Stimulated activated CD4-positive, alpha-beta T cell treated with anti-CD3 and anti-CD28 coated beads, Interleukin-12 subunit alpha, Interleukin-12 subunit beta, amount 100 ng/mL, for 4 hours (primary cell): ENCODE measurements at places on chromosomes 16 and 17.

GRCh38 chr16:7423434-7424044, 90.9 kb downstream of the RBFOX1 start:
- no peak for DNase-seq

DNA sequence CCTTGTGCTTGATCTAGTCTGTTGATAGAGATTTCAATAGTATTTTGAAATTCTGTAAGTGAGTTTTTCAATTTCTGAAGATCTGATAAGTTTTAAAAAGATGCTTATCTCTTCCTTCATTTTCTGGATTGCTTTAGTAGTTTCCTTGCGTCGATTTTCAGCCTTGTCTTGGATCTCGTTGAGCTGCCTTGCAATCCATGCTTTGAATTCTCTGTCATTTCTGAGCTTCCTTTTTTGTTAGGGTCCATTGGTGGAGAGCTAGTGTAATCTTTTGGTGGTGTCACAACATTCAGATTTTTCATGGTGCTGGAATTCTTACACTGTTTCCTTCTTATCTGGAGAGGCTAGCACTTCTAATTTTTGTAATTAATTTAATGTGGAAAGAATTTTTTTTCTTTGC, 61.1 kb downstream of the SLFN11 start:
- DNase-seq: no peak

DNA sequence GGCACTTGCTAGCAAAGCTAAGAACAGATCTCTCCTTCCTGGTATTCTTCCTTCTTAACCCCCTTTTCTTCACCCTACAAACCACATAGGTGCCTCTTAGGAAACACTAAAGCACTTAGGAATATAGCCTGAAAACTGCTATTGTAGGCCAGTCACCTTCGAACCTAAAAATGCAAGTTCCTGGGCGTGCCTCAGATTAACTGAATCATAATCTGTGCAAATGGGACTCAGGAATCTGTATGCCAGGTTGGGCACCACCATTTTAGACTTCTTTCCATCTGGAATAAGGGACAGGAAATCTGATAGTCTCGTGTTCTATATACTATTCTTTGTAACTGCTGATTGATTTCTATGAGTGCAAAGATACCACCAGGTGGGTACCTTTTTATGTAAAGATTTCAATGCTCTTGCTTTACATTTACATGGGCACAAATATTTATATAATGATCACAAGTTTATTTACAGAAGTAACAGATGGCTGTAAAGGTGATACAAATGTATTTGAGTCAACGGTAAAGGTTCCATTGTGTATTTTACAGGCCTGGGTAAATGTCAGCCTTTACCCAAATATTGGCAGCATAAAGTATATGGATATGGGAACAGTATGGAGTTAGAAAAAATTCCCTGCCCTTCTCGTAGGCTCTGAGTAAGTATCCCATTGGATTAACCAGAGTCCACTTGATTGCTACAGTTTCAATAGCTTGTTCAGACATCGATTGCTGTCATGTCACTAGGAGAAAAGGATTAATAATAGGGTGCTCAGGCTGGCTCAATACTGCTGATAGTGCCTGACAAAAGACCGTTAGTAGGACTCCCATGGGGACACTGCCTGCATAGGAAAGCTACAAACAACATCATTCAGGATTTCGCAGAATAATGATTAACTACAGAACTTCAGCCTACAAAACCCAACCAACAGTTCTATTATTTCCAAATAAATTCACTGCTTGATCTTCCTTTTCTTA, 124.7 kb downstream of the SNX11 start:
- no peak for DNase-seq

GRCh38 chr17:967122-967521, 12.5 kb downstream of the NXN start:
- DNase-seq: no peak

DNA sequence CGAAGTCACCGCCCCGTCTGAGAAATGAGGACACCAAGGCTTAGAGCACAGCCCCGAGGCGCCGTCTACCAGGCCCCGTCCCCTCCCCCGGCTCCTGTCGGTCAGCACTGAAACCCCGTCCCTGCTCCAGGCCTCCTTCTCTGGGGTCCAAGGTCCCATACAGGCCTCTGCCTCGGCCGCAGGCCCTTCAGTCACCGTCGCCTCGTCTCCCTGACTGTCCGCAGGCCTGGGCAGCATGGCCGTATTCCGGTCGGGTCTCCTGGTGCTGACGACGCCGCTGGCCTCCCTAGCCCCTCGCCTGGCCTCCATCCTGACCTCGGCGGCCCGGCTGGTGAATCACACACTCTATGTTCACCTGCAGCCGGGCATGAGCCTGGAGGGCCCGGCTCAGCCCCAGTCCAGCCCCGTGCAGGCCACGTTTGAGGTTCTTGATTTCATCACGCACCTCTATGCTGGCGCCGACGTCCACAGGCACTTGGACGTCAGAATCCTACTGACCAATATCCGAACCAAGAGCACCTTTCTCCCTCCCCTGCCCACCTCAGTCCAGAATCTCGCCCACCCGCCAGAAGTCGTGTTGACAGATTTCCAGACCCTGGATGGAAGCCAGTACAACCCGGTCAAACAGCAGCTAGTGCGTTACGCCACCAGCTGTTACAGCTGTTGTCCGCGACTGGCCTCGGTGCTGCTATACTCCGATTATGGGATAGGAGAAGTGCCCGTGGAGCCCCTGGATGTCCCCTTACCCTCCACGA, 617 bp downstream of the COASY start:
- DNase-seq: no peak

- DNase-seq: no peak
Measured at GRCh38 chr17:9929871-9930270, 24.8 kb upstream of the RCVRN start.

- peak; percentile 58 for DNase-seq
Measured at GRCh38 chr16:57084257-57084770, 8.1 kb upstream of the CPNE2 start.

GRCh38 chr17:30360086-30360808, 18.5 kb upstream of the CPD start:
- no peak for DNase-seq

- no peak for DNase-seq
Measured at GRCh38 chr16:49373504-49373903, at the start of gene C16orf78. Gene C16orf78, plus strand, starts transcription at chr16:49373804. Its CDS starts 136 bp downstream, at chr16:49373940.

- DNase-seq: no peak
Measured at GRCh38 chr17:65013613-65014391, 42.7 kb downstream of the GNA13 start.

DNA sequence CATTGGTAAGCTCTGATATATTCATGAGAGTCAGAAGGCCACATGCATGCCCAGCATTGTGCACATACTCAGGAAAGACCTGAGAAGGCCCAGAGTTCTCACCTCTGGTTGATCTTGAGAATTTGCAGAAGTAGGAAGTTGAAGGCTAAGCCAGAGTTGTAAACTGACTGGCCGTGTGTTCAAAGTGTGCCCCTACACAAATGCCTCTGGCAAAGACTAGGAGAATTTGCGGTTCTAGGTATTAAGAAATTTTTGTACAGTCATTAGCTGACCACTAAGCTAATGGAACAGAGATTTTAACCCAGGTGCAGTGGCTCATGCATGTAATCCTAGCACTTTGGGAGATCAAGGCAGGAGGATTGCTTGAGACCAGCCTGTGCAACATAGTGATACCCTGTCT, 25.0 kb downstream of the FBXL20 start:
- DNase-seq: no peak

GRCh38 chr17:32319548-32319905, 22.4 kb downstream of the C17orf75 start:
- peak; percentile 77 for DNase-seq

DNA sequence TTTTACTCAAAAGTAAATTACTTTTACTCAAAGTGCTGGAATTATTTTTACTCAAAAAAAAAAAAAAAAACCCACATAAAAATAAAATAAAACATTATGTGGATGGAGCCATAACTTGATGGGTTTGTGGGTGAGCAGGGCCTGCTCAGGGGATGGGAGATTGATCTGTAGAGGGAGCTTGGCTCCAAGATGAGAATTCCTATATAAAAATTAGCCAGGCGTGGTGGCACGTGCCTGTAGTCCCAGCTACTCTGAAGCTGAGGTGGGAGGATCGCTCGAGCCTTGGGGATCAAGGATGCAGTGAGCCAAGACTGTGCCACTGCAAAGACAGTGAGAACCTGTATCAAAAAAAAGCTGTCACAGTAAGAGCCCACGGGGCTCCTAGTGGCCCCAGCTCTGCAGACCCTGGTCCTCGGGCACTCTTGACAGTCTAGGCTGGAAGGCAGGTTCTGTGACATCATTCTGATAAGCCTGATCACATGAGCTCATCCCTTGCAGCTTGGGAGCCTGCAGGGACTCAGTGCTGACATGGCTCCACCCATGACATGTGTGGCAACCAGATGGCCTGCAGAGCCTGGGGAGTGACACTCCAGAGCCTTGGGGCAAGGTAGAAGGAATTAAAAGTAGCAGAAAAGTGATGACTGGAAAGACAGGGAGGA, 42.5 kb downstream of the ST3GAL2 start:
- no peak for DNase-seq

GRCh38 chr17:65370669-65371131, 190.7 kb downstream of the AXIN2 start:
- DNase-seq: no peak

GRCh38 chr16:83393196-83393981, 414.4 kb upstream of the HSBP1 start:
- no peak for DNase-seq

DNA sequence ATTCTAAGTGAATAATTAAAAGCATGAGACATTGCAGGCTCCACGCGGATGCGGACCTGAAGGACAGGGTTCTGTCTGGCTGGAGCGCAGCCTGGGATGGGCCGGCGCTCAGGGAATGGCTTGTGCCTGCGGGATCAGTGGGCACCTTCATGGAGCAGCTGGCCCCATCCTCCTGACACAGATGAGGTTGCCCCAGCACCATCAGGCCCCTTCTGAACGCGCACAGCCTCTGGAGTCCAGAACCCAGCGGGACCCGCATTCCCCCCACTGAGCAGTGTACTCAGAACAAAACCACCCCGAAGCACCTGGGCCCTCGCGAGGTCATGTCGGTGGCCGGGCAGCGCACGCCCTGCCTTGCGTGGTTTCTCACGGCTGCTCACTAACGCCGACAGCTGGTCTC, 70.5 kb upstream of the CHMP6 start:
- no peak for DNase-seq

DNA sequence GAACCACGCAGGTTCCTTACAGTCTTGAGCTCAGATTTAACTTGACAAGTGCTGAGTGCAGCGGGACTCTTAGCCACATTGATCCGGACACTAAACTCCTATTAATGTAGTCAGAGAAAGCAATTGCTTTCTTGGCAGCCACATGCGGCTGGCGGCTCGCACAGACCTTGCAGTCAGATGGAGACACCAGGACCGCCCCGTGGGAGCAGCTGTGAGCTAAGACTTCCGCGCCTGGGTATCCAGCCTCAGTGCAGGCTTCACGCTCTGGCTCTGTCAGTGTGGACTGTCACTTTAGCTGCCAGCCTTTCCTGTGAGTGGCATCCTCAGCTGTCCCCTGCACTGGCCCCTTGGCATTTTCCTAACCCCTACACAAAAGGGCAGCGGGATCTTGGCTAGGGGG, 80.9 kb upstream of the NLRP1 start:
- DNase-seq: no peak

DNA sequence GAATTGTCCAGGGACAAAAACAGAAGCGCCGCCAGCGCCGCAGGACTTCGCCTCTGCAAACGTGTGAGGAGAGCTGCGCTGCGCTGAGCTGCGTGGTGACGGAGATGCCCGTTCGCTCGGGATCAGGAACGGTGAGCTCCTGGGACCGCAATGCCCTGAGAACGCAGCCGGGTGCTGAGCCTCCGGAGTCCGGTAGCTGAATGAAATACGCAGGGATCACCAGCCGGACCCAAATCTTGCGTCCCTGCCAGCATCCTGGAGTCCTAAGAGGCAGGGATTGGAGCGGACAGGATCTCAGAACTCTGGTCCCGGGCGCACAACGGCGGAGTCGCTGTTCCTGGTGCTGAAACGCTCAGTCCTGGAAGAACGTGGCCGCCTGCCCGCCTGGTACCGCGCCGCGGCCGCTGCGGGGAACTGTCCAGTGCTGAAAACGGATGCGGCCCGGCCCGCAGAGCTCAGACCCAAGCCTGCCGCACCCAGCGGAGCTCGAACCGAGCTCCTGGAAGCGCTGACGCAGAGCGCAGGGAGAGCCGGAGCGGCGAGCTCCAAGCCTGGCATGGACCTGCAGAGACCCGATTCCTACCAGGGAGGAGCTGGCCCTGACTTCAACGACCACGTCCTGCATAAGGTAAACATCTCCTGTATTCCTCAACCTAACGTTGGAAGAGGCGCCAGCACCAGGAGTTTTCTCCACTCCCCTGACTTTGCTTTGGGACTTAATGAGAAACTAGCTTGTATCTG, 41.5 kb downstream of the CD300LF start:
- DNase-seq: peak; percentile 69

- no peak for DNase-seq
Measured at GRCh38 chr17:5640726-5641125, 56.4 kb upstream of the NLRP1 start.

DNA sequence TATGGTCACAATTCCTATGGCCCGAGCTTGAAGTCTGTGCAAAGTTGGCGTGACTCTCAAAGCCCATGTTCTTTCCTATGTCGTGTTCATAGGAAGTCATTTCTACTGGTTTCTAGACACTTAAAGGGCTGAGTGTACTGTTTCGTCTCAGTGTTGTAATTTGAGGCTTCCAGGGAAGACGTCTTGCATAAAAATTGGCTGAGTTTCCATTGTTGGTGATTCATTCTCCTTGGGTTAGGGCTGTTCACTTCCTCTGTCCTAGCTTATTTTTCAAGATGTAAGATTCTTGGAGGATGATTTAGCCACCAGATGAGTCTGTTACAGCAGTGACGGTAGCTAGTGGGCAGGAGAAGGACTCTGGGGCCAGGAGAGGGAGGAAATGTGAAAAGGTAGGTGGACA, 43.1 kb downstream of the PIK3R5 start:
- no peak for DNase-seq

GRCh38 chr17:52647411-52647810, 488.9 kb upstream of the CA10 start:
- no peak for DNase-seq

DNA sequence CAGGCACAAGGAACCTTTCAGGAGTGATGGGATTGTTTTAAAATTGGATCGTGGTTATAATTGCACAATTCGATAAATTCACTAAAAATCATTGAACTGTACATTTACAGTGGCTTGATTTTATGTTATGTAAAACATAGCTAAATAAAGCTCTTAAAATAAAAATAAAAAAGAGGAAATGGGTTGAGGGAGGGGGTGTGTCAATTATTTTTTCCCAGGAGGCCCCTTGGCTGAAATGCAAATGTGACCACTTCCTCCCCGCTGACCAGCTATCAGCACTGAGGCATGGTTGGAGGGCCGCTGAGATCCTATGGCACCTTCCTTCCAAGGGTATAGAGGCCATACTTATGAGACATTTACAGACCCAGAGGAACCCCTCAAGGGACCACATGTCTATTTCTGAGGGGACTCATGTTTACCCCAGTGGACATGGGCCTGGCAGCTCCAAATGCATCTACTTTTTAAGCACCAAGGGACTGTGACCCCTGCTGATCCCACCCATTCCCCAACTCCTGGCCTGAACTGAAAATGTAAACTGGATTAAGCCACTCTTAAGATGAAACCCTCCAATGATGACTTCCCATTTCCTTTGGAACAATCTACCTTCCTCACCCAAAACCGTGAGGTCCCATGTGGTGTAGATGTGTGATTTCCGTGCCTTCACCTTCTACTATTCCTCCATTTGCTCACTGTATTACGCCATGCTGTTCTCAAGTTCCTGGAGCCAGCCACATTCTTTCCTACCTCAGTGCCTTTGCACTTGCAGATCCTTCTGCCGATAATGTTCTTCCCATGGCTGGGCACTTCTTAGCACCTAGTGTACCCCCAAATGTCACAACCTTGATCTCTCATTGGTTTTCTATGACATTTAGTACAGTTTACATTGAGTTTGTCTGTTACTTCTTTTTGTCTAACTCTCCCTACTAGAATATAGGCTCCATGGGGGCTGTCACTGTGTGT, 2.8 kb upstream of the IL21R start:
- no peak for DNase-seq
